GF-D8 (cell line): ENCODE measurements at places on chromosomes 12 and 14.

- DNase-seq, result no peak
These were observed 4.7 kb upstream of the PPP1R1A start for GRCh38 chr12:54593135-54593534.

GRCh38 chr12:51829011-51829481 lies 19.5 kb downstream of the FIGNL2 start:
- DNase-seq, result no peak

DNA sequence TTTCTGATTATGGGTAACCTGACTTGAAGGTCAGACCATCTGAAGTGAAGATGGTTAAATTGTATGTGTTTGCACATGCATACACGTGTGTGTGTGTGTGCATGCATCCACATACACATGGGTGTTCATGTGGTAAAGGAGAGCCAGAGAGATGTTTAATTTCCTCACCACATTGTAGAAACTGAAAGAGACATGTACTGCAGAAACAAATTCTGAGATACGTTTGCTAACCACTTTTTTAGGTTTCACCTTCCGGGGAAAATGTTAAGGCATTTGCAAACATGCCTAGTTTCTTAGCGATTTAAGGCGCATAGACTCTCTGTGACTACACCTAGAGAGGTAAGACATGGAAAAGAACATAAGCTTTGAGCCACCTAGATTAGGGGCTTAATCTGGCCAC lies 362.9 kb downstream of the RAD51B start:
- no peak for DNase-seq

DNA sequence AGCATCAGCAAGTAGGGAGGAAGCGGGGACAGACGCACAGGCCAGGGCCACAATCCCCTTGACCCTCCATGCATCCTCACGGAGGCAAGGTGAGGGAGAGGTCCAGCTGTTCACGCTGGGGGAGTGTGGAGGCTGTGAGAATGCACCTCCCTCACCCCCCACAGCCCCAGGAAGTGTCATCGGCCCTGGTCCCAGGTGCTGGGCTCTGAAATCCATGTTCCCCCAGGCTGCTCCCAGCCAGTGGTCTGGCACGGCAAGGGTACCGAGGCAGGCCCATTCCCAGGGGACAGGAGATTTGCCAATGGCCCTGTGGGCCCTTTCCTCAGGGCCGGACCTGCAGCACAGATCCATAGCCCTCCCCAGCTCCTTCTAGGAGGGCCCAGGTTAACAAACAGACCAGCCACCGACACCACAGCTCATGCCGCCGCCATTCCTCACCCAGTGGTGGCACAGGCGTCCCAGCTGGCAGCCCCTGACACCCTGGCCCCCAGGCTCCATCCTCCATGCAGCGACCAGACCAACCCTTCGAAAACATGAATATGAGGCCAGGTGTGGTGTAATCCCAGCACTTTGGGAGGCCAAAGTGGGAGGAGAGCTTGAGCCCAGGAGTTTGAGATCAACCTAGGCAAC lies 21.9 kb upstream of the EIF5 start:
- no peak for DNase-seq

- DNase-seq, result no peak
These were observed 5.6 kb downstream of the TRMT61A start for GRCh38 chr14:103534576-103535061.

- DNase-seq, result no peak
These were observed 20.5 kb upstream of the CLMN start for GRCh38 chr14:95340201-95340697.

GRCh38 chr12:109310247-109311125 lies 1.4 kb upstream of the FOXN4 start:
- DNase-seq, result no peak

GRCh38 chr14:100864960-100865681 lies 38.4 kb downstream of the RTL1 start:
- no peak for DNase-seq

DNA sequence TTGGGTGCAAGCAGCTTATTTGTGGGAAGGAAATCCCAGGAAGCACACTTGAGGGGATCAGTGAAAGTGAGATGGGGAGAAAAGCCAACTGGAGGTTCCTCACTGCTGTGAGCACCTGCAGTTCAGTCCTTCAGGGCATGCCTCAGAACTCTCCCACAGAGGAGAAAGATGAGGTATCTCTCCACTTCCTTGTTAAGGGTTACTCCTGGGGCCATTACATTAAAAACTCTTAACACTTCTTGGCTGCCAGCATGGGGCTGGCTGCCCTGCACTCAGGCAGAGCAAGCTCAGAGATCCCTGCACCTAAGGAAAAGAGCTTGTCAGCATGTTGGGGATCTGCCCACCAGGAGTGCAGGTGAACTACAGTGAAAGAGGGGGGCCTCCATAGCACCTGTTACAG lies 28.8 kb downstream of the FERMT2 start:
- DNase-seq, result no peak

DNA sequence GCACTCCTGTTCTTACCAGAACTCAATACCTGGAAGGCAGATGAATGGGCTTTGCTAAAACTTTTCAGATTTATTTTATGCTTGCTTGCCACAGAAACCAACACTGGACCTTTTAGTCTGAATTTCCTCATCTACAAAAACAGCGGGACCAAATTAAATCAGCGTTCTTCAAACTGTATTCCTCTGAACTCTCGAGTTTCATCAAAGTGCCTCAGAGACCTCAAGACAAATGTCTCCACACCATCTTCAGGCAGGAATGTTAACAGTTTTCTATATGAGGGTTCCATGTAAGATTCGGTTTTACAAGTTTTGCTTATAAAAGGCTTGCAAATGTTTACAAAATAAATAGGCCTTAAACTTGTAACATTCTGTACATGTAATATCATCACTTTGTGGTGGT lies 74.6 kb downstream of the MED13L start:
- DNase-seq, result no peak
